ENCODE measurements at places on chromosomes 12 and 14.

GRCh38 chr14:89000007-89000942 is 175.8 kb downstream of the TTC8 start:
- DNase-seq = peak; percentile 81

DNA sequence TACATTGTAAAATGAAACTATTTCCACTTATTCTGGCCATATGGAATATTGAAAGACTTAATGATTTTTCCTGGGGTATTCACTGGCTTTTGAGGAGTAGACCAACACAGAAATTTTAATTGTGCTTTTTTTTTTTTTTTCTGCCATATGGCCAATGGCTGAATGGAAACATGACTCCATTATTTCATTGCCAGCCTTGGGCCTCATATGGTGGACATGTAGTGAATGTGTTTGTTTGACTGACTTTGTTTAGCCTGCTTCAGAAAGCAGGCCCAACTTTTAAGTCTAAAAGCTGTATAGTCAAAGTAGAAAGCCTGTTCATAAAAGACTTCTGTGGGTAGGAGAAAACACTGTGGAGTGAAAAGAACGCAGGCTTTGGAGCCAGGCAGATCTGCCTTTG is 2.4 kb downstream of the GNG2 start:
- DNase-seq = no peak

- no peak for DNase-seq
Measured at GRCh38 chr12:68739891-68740290, 6.1 kb upstream of the SLC35E3 start.

DNA sequence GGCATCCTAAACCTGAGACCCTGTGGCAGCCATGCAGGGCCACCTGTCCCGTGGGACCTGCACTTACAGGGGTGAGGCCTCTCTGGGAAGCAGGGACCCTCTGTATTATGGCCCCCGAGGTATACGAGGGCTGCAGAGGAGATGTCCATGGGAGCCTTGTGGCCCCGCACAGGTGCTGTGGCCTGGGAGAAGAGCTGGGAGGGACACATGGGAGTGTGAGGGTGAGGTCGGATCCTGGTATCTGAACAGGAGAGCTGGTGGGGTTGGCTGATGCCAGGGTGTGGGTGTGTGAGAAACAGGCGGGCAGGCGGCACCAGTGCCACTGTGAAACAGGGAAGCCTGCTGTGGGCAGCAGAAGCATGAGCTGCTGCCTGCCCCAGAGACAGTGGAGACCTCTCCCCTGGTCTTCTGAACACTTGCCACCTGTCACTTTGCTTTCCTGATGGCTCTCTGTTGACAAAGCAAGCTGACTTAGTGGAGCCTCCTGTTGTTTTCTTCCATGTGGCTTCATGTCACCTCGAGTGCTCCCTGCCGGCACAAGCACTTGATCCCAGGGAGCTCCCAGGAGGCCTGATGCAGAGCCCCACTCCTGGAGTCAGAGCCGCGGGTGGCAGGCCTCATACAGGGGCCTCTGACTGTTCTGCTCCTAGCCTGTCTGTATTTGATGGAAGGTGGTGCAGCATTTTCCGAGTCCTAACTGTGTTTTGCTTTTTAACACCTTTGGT is 19.8 kb upstream of the AMN start:
- no peak for DNase-seq

GRCh38 chr12:120101182-120101581 is 15.4 kb downstream of the RAB35 start:
- DNase-seq = no peak

GRCh38 chr14:53441789-53442188 is 288.7 kb upstream of the DDHD1 start:
- DNase-seq = no peak

GRCh38 chr12:91109148-91109564 is 2.1 kb downstream of the LUM start:
- no peak for DNase-seq

DNA sequence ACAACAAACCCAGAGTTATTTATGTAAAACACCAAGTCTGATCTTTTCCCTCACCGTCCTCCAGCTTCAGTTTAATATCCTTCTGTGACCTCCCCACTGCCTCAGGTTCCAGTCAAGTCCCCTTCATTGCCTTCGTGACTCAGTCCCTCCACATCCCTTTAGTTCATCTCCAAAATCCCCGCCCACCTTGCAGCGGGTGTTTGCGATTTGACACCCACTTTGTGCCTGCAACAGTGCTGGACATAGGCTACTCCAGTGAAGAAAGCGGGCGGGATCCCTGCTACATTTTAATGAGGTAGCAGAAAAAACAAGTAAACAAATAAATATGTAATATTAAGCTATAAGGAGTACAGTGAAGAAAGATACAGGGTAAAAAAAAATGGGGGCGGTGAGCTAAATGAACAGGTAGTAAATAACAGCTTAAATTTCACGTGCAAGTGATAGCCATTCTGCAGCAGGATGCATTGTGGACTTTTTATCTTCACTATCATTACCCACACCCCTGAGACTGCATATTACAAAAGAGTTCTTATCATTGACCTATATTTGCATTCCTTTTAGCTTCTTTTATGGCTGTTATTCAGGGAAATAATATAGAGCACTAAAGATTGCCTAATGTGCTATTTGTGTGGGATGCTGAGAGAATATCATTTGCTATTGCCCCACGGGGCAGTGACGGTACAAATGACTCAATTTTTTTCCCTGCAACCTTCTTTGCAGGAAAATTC is 222.8 kb upstream of the NUDT4 start:
- no peak for DNase-seq

- no peak for DNase-seq
Measured at GRCh38 chr12:103392722-103393121, 103.0 kb downstream of the C12orf42 start.

- no peak for DNase-seq
Measured at GRCh38 chr14:79043194-79043889, 873.2 kb downstream of the NRXN3 start.

DNA sequence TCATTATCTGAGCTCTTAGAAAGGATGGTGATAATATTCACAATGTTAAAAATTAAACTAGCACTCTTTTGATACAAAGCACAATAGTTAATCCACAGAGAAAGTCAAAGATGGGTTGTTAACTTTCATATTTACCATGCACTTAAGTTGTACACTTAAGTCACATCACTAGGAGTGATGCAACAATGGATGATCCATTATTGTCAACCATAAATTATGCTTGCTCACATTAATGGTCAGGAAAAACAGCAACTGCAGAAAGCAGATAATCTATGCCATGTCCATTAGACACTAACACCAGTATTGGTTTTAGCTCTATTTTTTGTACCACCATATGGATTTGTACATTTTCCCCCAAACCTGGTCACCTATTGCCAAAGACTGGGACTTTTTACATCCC is 195.5 kb downstream of the FOXA1 start:
- DNase-seq = no peak

- DNase-seq = no peak
Measured at GRCh38 chr12:90504806-90505205, 450.2 kb downstream of the CCER1 start.

- no peak for DNase-seq
Measured at GRCh38 chr14:50308363-50308915, 3.6 kb downstream of the L2HGDH start.

- no peak for DNase-seq
Measured at GRCh38 chr14:93693914-93694313, 94.4 kb downstream of the PRIMA1 start.

GRCh38 chr14:69351385-69351784 is 46.7 kb downstream of the ERH start:
- no peak for DNase-seq

DNA sequence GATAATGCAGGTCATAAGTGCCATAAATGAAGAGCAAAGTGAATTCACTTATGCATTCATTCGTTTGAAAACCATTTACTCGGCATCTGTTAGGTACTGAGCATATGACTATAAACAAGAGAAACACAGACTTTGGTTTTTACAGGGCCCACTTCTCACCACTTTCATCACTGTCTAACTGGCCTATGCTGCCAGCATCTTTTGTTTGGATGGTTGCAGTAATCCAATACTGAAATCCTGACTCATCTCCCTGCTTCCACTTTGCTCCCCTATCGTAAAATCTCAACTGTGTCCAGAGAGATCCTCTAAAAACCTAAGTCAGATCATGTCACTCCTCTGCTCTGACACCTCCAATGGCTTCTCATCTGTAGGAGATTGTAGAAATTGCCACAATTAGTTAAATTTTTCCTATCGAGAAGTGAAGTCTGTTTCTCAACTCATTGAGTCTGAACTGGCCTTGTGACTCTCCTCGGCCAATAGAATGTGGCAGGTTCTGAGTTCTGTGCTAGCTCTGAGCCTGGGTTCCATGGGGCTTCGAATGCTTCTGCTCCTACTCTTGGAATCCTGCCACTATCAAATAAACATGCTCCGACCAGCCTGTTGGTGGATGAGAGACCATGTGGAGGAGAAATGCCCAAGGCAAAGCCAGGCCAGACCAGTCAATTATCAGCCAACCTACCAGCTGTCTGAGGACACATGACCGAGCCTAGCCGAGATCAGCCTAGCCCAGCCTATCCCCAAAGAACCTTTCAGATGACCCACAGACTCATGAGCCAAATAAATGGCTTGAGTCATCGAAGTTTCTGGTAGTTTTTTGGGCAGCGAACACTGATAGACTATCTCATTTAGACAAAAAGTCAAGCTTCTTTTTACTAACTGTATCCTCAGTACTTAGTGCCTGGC is 2.2 kb upstream of the BATF start:
- no peak for DNase-seq

- peak; percentile 6 for DNase-seq
Measured at GRCh38 chr12:80837342-80837978, 100.3 kb downstream of the LIN7A start.
